ENCODE measurements at places on chromosomes 2 and 18. TPM values are rescaled to one million over a fixed set of nuclear protein-coding genes. Genes with fewer than 3 reads are reported as not detected.

- DNase-seq = no peak
Measured at GRCh38 chr2:52474091-52474490, 1293.5 kb upstream of the CHAC2 start.

GRCh38 chr2:117980783-117981676 lies 32.8 kb downstream of the CCDC93 start:
- no peak for DNase-seq

Gene ESPNL
- 0.18 TPM for total RNA-seq

DNA sequence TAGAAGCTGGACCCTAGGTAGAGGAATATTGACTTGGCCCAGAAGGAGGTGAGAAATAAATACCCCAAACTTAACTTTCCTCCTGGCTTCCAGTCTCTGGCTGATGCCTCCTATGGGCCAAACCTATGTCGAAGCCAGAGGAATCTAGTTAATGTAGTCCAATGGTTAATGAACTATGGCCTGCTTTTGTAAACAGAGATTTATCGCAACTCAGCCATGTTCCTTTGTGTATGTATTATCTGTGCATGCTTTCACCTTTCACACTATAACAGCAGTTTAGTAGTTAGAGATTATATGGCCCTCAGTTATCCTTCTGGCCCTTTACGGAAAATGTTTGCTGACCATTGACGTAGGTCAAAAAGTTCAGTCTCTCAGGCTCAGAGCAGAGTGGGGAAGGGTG lies 67.3 kb upstream of the BARD1 start:
- no peak for DNase-seq

Gene GAREM2
- 10.4 TPM for total RNA-seq

- no peak for DNase-seq
Measured at GRCh38 chr2:161041356-161041755, 118.9 kb upstream of the TANK start.

DNA sequence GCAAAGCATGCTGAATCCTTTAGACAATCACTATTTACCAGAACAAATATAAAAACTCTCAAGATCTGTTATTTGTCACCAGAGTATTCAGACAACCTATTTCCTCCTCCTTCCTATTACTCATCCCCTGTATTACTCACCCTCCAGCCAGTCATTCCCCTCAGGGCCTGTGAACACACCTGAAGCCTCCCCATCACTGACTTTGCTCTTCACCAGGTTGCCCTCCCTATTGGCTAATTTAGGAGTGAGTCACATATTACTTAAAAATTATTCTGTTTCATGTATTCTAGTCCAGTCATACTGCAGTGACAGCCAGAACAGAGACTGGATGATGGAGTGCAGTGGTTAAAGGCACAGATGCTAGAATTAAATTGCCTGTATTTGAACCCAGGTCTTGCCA lies 3.7 kb upstream of the ATG16L1 start:
- peak; percentile 72 for DNase-seq

- no peak for DNase-seq
Measured at GRCh38 chr2:172403402-172403801, 24.0 kb upstream of the ITGA6 start.

DNA sequence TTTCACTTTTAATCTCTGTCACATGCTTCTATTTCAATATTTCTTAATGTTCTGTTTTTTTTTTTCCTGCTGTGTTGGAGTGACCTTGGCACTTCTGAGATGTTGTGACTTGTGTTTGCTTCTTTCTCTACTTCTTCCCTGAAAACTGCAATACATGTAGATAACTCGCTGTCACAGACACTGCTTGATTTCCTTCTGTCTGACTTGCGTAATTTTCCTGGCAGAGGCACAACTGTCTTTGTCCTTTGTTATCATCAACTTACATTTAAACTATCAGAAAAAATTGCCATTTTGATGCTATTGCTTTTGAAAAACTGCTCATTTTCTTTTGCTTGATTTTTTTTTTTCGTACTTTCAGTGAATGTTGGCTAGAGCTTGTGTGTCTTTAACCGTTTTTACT lies 69.0 kb downstream of the BABAM2 start:
- no peak for DNase-seq

DNA sequence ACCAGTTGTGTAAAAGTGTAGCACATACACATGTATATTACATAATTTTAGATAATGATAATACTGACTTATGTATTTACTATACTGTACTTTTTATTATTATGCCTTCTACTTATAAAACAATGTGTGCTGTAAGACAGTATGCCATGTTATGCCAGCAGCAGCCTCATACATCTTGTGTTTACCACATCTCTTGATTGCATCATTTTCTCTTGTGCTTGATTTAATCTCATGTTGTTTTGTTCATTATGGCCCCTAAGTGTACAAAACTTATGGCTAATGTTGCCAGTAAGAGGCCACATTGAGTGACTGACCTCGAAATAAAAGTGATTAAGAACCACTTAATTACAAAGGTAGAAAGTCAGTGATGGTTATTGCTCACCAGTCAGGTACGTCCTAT lies 128.0 kb upstream of the SP5 start:
- no peak for DNase-seq

DNA sequence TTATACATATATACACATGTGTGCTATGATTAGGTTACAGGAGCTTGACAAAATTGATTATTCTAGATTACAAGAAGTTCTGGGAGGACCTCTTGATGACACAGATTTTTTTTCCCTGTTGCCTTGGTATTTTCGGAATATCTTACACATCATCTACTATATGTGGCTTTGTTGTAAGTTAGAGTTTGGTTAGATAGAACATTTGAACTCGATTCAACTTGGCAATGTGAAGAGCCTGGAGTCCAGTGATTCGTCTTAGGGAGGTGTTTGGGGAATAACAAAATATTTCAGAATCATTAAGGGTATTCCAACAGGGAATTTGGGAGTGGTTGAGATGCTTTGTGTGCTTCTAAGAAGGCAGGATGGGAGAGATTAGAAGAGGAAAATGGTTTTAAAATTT lies 39.3 kb upstream of the EFEMP1 start:
- DNase-seq = no peak

DNA sequence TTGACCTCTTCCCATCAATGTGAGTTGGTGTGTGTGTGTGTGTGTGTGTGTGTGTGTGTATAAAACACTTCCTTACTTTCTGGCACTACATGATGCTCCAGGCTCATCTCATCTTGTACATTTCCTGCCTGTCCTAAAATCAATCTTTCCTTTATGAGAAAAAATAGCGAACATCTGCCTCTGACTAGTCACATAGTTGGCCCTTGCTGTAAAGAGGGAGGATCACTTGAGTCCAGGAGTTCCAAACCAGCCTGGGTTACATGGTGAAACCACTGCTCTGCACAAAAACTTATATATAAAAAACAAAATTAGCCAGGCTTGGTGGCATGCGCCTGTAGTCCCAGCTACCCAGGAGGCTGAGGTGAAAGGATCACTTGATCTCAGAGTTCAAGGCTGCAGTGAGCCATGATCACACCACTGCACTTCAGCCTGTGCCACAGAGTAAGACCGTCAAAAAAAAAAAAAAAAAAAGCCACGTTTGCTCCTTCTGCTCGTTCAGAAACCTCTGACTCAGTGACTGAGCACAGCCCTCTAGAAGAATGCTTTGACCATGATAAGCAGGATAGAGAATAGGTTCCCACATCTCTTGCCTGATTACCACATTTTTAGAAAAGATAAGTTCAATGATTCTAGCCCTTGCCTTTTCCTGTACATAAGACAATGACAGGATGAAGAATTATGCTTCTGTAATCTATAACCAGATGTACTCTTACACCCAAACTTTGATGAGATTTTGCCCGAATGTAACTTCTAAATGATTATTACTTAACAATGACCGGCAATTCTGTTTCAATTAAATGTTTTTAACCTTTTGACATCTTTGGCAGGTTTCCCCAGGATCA lies 45.2 kb upstream of the ST3GAL5 start:
- DNase-seq = no peak

DNA sequence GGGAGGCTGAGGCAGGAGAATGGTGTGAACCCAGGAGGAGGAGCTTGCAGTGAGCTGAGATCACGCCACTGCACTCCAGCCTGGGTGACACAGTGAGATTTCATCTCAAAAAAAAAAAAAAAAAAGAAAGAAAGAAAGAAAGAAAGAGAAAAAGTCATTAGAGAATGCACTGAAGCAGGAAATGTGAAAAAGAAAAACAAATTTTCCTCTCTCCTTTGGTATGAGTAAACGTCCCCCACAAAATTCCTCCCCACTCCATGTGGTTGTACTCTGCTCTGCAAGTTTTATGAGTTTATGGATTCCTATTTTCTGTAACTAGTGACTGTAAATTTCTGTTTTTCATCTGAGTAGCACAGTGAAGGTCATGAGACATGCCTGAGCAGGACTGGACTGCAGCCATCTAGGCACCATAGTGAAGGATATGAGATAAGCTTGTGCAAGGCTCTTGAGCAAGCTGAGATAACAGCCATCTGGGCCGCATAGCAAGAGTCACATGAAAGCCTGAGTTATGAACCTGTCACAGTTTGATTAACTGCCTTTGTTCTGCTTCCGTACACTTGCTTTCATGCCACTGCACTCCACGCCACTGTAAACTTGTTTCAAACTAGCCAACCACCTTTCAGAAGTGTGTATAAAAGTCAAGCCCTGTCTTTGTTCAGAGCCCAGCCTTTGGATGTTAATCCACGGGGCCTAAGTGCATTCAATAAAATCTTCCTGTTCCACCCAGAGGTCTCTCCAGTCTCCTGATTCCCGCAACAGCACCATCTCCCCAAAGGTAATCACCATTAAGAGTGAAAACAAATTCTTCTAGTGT lies 50.2 kb downstream of the SKA1 start:
- DNase-seq = no peak

GRCh38 chr18:43195421-43195820 lies 79.9 kb upstream of the RIT2 start:
- no peak for DNase-seq

DNA sequence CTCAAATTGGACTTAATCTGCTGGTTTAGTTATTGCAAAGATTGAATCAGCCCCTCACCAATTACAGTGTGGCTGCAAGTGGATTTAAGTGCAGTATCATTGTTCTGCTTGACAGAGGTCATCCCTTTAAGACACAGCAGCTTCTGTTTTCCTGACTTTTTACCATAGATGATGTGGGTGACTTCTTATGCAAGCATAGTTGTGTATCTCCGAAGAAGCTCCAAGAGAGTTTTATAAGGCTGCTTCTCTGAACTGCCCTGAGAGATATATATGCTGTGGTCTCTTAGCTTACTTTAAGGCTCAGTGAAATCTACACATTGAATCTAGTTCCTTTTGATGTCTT lies 3.5 kb downstream of the TRIB2 start:
- no peak for DNase-seq

- DNase-seq = no peak
Measured at GRCh38 chr2:39492716-39493115, 55.6 kb upstream of the MAP4K3 start.

DNA sequence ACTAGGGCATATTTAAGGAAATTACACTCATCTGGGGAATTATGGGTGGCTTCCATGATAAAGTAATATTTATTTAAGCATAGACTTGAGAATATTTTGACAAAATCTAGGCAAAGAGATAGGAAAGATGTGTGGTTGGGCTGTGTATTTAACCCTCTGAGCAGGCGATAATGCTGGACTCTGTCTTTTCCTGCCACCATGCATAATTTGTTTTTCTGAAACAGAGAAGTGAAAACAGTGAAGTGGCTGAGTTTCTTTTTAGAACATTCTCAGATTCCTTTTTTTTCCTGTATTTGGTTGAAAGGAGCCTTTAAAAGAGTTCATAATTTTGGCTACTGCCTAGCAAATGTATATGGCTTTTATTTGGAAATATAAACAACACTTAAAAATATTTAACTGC lies 104.8 kb upstream of the CDH19 start:
- no peak for DNase-seq

Gene PCARE
- total RNA-seq = not detected

- no peak for DNase-seq
Measured at GRCh38 chr2:239881561-239882320, 143.4 kb downstream of the NDUFA10 start.

DNA sequence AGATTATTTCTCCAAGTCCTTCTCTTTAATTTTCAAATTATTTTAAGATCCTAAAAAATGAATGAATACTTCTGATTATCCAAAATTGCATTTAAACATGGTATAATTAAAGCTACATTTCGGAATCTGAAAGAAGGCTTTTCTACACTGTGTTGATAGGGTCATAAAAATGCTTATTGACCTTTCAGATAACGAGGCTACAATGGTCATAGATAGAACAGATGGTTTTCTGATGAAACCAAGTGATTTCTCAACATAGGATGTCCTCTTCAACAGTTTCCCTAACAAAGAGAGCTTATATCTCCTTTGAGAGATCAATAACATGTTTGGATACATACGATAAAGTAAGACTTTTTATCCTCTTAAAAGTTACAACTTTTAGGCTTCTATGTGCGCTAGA lies 201.1 kb downstream of the PTH2R start:
- DNase-seq = no peak

All from activated naive CD4-positive, alpha-beta T cell treated with anti-CD3 and anti-CD28 coated beads, Interleukin-2, amount 50 U/mL, for 72 hours (primary cell).